ENCODE measurements at places on chromosomes 6 and 20.

DNA sequence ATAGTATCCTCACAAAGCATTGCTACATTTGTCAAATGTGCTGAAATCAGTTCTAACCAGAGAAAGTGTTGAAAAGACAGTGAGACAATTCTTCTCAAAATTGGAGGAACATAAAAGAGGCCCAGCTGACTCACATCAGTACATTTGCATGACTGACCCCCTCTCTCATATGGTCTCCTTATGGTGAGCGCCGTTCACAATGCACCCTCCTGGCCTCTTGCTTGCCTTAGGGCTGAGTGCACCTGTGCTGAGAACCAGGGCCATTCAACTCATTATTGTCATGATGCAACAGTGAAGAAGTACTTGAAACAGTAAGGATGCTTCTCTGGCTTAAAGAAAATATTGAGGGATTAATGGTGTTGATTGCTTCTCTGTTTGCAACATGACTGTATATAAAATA is 375.2 kb upstream of the AGPAT4 start:
- ATAC-seq, result no peak

DNA sequence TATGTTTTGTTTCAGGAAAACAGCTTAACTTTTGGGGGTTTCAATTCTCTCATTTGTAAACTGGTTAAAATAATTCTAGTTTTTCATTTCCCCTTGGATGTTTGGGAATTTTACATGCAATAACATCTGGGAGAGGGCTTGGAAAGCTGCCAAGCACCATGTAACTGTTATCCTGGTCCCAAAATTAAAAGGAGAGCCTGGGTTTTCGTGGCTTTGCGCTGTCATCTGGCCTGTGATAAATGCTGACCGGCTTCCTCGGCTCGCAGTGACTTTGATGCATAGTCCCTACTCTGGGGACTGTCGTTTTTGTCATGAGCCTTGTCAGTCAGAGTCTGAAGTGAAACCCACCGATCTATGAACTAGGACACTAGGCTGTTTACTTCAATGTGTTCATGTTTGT is 12.2 kb downstream of the SLC35F1 start:
- no peak for ATAC-seq

DNA sequence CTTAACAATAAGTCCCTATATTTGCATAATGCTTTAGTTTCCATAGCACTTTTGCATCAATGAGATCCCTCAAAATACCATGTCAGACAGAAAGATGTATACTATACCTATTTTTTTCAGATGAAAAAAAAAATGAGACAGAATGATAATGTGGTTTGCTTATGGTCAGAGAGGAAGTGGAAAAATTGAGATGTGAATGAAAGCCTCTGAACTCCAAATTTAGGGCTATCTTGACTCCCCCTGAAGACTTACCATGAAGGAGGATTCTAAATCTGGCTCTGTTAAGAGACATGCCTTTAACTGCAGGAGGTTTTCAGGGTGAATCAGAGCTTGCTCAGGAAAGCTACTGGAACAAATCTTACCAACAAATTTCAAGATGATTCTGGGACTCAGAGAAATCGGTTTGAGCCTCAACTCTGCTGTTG is 176.2 kb downstream of the ISM1 start:
- ATAC-seq, result no peak

GRCh38 chr6:69918813-69919475 is 52.6 kb downstream of the COL19A1 start:
- ATAC-seq, result no peak

DNA sequence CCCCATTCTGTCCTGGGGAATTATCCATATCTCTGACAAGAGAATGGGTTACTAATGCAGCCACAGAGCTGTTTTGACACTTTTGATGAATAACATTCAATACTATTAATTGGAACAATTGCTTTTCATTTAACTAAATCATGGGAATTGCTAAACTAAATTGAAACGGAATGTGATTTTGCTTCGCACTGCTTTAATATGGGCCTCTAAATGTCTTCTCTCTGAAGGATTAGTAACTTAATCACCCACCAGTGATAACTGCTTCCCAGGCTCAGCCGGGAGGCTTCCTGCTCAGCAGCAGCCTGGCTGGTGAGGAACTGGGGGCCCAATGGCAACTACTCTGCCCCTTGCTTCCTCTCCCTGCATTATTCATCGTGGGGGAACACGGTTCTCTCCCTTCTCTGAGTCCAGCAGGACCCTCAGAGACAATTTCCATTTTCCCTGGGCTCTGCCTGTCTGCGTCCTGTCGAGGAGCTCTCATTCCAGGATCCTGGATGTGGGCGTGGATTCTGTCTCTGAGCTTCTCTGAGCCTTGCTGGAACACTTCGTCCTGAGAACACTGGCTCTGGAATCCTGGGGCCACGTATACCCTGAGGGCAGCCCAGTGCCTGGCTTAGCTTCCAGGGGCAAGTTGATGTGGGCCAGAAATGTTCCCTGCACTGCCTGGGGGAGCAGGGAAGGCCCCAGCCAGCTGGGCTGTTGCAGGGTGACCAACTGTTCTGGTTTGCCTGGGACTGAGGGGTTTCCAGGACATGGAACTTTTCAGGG is 308.9 kb downstream of the DHX35 start:
- no peak for ATAC-seq

DNA sequence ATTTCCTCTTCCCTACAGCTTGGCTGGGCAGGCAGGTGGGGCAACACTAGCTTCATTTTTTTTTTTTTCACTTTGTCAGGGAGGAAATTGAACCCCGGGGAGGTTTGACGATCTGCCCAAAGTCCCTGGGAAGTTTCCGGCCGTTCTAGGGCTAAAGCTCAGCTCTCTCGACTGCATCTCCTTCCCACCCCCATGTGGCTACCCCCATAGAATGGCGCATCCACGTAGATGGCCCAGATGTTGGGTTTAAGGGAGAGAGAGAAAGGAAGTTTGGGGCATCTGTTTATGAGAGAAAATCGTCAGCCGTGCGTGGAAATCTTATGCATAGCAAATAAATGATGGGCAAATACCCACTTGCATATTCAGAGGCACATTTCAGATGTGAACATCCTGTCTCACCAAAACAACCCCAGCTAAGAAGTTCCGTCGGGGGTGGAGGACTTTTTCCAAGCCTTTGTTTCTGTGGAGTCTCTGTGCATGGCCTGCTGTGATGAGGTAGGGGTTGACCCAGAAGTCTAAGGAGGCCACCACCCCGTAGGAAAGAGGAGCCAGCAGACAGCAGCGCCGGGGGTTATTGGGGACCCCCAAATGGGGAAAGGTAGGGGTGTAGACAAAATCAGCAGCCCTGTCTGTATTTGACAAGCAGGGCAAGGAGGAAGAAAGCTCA is 40.5 kb upstream of the ZNF831 start:
- no peak for ATAC-seq

DNA sequence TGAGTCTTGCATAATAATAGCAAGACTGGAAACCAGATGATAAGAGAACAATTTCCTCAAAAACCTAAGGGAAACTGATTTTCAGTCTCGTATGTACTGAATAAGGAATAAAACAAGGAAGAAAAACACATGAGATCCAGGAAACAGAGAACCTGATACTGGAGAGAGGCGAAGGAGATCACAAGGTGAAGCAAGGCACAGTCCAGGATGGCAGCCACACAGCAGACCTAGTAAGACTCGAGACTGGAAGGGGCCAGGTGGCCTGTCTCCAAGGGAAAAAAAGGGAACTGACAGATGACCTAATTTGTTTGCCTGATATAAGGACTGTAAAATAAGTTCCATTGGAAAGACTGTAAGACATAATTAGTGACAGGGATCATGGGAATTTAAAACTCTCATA is 71.1 kb downstream of the TASP1 start:
- ATAC-seq, result no peak
